Caki2 (cell line): ENCODE measurements at places on chromosomes 7 and 10.
A peak's percentile ranks its signal among the peaks of the same experiment; 100 is the strongest.

- DNase-seq, result no peak
Observed at GRCh38 chr10:49089152-49089551, 26.2 kb downstream of the VSTM4 start.

GRCh38 chr10:73774637-73775036, 7.2 kb upstream of the CHCHD1 start:
- peak; percentile 70 for DNase-seq

GRCh38 chr10:99913831-99914235, 95.9 kb downstream of the DNMBP start:
- DNase-seq, result no peak

GRCh38 chr7:74464931-74465886, 11.5 kb downstream of the GTF2IRD1 start:
- no peak for DNase-seq

- no peak for DNase-seq
Observed at GRCh38 chr7:18343047-18343446, 152.5 kb upstream of the HDAC9 start.

DNA sequence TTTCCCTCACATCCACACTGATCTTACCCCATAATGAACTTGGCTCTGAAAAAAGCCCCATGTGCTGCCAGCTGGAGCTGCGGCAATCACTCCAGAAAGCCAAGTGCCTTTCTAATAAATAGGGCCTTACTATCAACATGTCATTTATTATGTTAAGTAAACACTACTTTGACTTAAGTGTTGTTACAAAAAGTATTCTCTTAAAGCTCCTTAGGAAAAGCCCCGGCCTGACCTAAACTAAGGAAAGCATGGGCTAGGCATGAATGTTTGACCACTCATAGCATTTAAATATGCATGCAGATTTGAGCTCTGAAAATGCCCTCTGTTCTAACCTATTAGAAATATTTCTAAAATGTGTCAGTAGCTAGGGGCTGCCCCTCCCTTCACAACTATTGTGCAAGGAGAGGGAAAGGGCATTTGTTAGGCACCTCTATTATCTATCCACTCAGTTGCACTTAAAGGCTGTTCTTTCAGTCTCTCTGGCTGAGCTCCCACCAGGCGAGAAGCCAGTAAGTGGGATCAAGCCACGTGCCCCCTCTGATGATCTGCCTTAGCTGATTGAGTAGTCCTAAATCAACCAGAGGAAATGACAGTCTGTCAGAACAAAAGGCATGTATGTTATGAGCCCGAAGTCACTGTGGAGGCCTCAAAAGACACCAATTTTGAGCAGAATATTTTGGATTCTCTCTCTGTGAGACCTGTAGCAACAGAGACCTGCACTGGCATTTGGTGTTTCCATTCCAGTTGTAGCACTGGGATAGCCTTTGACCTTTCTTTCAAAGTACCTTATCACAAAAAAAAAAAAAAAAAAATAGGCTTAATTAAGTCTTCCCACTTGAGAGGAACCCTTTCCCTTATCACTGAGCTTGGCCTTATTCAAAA, 77.1 kb downstream of the ITGB8 start:
- peak; percentile 86 for DNase-seq

DNA sequence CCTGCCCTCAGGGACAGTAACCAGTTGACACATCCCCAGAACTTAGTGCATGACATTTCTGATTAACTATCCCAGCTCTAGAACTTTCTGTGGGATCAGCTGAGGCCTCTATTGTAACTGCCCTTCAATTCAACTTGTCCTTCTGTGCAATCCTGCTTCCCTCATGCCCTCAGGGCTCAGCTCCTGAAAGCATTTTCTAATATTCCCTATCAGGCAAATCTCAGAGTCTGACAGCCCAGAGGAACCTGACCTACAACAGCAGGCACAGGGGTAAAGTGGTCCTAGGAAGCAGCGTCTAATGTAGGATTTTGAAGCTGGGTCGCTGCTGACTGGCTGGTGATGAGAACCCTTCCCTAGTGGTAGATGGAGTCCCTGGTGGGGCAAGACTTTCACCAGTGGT, 13.6 kb upstream of the STN1 start:
- no peak for DNase-seq
